Dorsolateral prefrontal cortex (tissue), 122 donors: ENCODE measurements at places on chromosomes 7 and 10. TPM values are rescaled to one million over a fixed set of nuclear protein-coding genes. Genes with fewer than 3 reads are reported as not detected.

Gene CRYGN
- 1.0 TPM for total RNA-seq

Gene ZNF487
- 18.7 TPM for total RNA-seq

Gene RNF133
- total RNA-seq = 3.7 TPM

Gene SKIDA1
- 4.3 TPM for total RNA-seq

Gene KLF14
- total RNA-seq = not detected

Gene INHBA
- 2.5 TPM for total RNA-seq

Gene FAM25C
- not detected for total RNA-seq

Gene HMX2
- not detected for total RNA-seq

Gene TMEM213
- not detected for total RNA-seq

Gene TMEM270
- not detected for total RNA-seq

Gene FZD1
- total RNA-seq = 5.2 TPM

Gene NEBL
- total RNA-seq = 243 TPM

Gene C10orf67
- 2.1 TPM for total RNA-seq

Gene ANKRD30A
- 0.17 TPM for total RNA-seq

Gene RELN
- 22.8 TPM for total RNA-seq

Gene GIMAP5
- 7.7 TPM for total RNA-seq

Gene CPA5
- 1.0 TPM for total RNA-seq

Gene PMPCB
- total RNA-seq = 65.8 TPM

Gene WASL
- total RNA-seq = 69.6 TPM

Gene SAMD9
- total RNA-seq = 1.5 TPM

Gene EFCAB10
- total RNA-seq = 2.4 TPM

Gene SPDYE2B
- total RNA-seq = not detected

Gene SLC37A3
- 51.5 TPM for total RNA-seq

Gene PBLD
- total RNA-seq = 12.5 TPM

Gene TAS2R3
- total RNA-seq = 15.1 TPM

Gene TBL2
- 18.5 TPM for total RNA-seq

Gene ABCB1
- total RNA-seq = 32.2 TPM

Gene MMD2
- total RNA-seq = 17.0 TPM

Gene ATOH7
- 1.8 TPM for total RNA-seq

Gene TDRD1
- 1.3 TPM for total RNA-seq
